ENCODE measurements at places on chromosomes 5 and 9. TPM values are rescaled to one million over a fixed set of nuclear protein-coding genes. Genes with fewer than 3 reads are reported as not detected.

GRCh38 chr5:108654051-108654450 is 93.6 kb upstream of the FER start:
- H3K27ac ChIP-seq: no peak overlapping the region
- DNase-seq: no peak
- no peaks in the 10 kb centered on the region for H3K4me1 ChIP-seq
- no peak overlapping the region for H3K4me3 ChIP-seq

DNA sequence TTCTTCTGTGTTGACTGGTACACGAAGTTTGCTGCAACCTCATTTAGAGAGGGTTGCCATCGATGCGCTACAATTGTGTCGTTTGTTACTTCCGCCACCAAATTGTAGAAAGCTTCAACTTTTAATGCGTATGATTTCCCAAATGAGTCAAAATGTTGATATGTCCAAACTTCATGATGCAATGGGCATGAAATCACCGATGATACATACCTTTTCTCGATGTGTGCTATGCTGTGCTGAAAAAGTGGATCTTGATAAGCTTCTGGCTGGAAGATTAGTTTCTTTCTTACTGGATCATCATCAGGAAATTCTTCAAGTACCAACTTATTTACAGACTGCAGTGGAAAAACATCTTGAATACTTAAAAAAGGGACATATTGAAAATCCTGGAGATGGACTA is 65.7 kb downstream of the TMEM38B start:
- DNase-seq: no peak
- no peaks in the 10 kb centered on the region for H3K36me3 ChIP-seq
- no peaks in the 10 kb centered on the region for H3K4me1 ChIP-seq
- no peak overlapping the region for H3K27ac ChIP-seq

DNA sequence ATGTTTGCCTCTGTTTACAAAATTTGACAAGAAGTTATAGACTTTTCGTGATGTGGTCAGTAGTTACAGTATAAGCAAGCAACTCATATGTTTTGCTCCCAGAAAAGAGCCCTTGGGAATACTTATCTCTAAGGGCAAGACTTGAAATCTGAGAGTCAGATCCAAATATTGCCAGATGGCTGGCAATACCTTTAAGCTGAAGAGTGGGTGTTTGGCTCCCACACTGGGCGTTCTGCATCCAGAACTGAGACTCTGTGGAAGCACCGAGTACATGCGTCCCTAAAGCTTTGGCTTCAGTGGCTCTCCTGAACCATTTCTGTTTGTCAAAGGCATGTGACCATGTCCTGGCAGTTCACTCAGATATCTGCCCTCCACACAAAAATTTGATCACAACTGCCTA is 194.1 kb downstream of the DCP2 start:
- H3K4me3 ChIP-seq: no peak overlapping the region
- H3K27ac ChIP-seq: no peak overlapping the region
- no peaks in the 10 kb centered on the region for H3K4me1 ChIP-seq

DNA sequence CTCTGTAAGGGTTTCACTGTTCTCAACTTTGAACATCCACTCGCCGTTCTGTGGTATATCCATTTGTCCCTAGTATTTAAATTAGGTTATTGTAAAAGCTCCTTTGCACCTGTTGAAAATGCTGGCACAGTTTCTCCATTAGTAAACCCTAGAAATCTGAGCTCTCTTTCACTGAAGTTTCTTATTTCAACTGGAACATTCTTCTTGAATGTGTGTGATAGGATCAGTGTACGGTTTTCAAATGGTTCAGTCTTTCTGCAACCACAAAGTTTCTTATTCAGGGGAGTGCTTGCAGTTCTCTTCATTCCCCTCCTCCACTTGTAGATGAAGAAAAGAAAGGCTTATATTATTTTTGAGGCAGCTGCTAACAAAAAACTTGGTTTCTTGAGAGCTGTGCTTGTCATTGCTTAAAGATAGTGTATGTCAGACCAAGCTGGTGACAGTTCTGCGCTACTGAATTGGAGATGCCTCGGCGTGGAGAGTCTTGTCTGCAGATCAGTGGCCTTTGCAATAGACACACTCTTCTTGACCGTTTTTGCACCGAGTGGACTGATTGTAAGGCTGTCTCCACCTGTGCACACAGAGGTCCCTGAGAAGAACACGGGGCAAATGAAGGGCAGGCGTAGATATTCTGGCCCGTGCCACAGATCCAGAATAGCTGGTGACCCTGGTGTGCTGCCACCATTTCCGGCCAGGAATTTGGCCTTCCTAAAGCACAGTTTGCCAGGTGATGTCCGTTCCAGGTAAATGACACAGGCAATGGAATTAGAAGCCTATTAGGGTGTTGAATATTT is 102.2 kb downstream of the TRIO start:
- H3K27ac ChIP-seq: no peak overlapping the region
- H3K4me3 ChIP-seq: no peak overlapping the region
- H3K4me1 ChIP-seq: no peaks in the 10 kb centered on the region
- H3K27me3 ChIP-seq: no peaks in the 10 kb centered on the region
- no peak for DNase-seq
- no peaks in the 10 kb centered on the region for H3K36me3 ChIP-seq

- no peak overlapping the region for H3K4me3 ChIP-seq
- DNase-seq: no peak
- no peaks in the 10 kb centered on the region for H3K27me3 ChIP-seq
- H3K27ac ChIP-seq: no peak overlapping the region
- H3K4me1 ChIP-seq: no peaks in the 10 kb centered on the region
These were observed 5.9 kb upstream of the FRMD3 start for GRCh38 chr9:83544002-83544698.

DNA sequence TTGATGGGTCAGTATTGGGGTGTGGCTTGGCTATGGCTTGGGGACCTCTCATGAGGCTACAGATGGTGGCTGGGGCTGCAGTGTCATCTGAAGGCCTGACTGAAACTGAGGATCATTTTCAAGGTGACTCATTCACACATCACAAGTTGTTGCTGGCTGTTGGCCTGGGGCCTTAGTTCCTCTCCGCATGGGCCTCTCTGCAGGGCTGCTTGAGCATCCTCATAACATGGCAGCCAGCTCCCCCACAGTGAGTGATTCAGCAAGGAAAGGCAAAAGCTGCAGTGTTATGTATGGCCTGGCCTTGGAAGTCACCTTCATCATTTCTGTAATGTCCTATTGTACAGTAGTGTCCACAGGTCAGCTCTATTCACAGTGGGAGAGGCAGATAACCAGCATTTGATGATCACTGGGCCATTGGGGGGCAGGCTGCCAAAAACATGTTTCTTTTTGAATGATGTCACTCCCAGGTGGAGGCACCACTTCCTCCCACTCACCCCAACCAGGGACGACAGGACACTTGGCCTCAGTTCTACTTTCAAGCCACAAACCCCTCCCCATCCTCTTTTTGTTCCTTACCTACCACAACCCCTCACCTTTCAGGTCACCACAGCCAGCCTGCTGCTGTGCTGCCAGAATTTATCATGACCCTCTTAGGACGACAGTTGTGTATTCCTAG is 14.4 kb downstream of the FGD3 start:
- H3K36me3 ChIP-seq: no peaks in the 10 kb centered on the region
- DNase-seq: no peak
- peak overlapping the region; percentile 0 for H3K4me3 ChIP-seq
- no peaks in the 10 kb centered on the region for H3K27me3 ChIP-seq
- H3K27ac ChIP-seq: peak overlapping the region; percentile 85

GRCh38 chr5:75601996-75602395 is 9.3 kb upstream of the ANKDD1B start:
- DNase-seq: no peak
- H3K4me1 ChIP-seq: peaks cover 4% of the 10 kb centered on the region
- peaks cover 5% of the 10 kb centered on the region for H3K36me3 ChIP-seq
- H3K27me3 ChIP-seq: no peaks in the 10 kb centered on the region
- no peak overlapping the region for H3K27ac ChIP-seq
- H3K4me3 ChIP-seq: no peak overlapping the region

DNA sequence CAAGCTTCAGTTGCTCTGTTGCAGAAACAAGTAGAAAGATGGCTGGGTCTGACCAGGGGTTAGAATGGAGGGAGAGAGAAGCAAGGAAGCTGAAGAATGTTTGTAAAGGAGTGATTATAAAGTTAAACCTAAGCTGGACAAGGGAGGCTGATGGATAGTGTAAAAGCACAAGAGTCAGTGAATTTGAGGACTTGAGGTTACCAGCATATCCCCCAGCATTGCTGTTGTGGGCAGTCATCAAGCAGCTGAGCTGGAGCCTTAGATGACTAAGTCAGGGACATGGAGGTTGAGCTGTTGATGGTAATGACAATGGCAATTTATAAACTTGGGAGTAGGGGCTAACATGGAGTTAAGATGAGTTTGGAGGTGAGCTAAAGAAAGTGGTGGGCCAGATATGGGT is 131.5 kb downstream of the ERCC6L2 start:
- H3K4me1 ChIP-seq: peaks cover 33% of the 10 kb centered on the region
- no peak overlapping the region for H3K27ac ChIP-seq
- H3K4me3 ChIP-seq: no peak overlapping the region
- no peaks in the 10 kb centered on the region for H3K27me3 ChIP-seq

The SPACA9 gene
- total RNA-seq: 2.2 TPM

The ACOT12 gene
- total RNA-seq: 0.46 TPM

The DMRT3 gene
- total RNA-seq: not detected

The CPLANE1 gene
- total RNA-seq: 10.4 TPM

All from naive thymus-derived CD4-positive, alpha-beta T cell (primary cell).